ENCODE measurements at places on chromosomes 7 and 10.

DNA sequence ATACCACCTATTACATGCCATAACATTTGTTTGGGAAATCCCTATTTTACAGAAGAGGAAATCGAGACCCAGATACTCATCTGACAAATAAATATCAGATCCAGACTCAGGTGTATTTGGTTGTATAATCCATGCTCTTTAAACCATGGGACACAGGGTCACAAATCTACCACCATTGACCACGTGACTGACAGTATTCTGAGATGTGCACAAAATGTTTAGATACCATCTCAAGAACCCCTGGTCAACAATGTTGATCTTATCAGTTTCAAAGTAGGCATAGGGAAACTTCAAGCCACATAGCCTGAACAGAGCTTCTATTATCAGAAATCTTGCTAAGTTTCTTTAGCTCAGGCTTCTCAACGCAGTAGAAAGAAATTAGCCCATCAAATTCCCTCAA, 93.6 kb downstream of the ICA1 start:
- DNase-seq = no peak

- DNase-seq = no peak
These were observed 45.5 kb downstream of the CTBP2 start for GRCh38 chr10:125114761-125115391.

- DNase-seq = no peak
These were observed 312.5 kb downstream of the SUGCT start for GRCh38 chr7:40447345-40447744.

DNA sequence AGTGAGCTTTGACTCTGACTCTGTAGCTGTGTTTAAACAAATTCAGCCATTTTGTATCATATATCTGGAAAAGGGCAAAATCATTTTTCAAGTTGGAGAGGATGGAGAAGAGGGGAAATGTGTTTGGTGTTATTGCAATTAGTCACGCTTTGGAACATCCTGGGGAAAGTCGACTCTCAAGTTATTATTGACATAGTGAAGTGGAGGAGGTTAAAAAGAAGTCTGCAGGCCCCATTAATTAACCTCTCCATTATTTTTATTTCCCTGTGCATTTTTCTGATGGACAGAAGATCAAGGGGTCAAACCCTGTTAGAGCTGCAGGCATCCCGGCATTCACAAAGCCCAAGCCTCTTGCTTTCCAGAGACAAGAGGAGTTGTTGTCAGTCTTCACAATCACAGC, 132.6 kb downstream of the TEX36 start:
- no peak for DNase-seq

DNA sequence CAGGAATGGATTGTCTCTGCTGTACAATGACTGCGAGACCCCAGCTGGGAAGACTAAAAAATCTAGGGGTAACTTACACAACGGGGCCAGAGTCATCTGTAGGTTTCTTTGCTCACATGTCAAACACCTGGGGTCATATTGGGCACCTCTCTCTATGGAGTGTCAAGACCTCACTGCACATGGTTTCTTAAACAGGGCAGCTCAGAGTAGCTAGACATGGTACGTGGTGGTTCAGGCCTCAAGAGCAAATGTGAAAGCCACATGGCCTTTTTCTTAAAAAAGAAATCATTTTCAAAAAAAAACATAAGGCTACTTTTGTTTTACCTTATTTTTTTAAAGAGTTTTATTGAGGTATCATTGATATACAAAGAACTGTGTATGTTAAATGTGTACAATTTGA, 162.2 kb upstream of the ITGB1 start:
- DNase-seq = no peak

DNA sequence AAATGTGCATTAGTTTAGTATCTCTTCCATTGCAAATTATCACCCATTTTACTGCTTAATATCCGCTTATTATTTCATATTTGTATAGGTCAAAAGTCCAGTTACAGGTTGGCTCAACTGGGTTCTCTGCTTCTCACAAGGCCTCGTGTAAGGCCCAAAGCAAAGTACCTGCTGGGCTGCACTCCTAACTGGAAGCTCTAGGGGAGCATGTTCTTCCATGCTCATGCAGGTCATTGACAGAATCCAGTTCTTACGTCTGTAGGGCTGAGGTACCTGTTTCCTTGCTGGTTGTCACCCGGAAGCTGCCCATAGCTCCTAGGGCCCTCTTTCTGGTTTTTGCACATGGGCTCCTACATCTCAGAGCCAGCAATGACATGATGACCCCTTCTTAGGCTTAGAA, 79.6 kb downstream of the RAPGEF5 start:
- DNase-seq = no peak

DNA sequence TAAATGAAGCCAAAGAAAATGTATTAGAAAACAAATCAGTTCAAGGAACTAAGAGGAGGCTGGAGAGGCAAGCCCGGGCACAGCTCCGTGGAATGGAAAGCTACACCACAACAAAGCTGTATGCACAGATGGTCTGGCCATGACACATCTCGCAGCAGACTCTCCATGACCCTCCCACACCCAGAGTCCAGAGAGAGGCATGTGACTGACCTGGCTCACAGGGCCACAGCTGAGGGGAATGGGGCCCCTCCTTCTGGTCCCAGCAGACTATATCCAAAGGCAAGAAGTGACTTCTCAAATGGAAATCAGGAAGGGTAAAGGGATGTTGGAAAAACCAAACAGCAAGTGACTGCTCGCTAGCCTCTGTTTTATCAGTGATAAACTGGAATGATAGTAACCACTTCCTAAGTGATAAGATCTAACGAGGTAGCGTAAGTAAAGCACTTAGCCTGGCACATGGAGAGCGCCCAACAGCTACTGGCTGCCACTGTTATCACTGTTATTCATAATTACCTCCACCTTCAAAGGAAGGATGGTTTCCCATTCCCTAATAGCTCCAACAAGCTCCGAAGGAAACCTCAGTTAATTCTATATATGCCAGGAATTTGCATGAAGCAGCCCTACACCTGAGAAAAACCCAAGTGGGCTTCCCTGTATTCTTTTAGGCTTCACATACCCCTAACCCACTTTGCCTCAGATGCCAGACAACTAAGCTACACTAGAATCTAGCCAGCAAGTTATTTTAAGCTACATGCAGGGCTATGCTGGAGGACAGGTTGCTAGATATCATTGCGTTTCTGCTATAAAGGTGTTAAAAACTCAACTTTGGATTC, 8.4 kb downstream of the OSBPL3 start:
- DNase-seq = no peak

- DNase-seq = no peak
These were observed 19.6 kb upstream of the CTTNBP2 start for GRCh38 chr7:117892821-117893220.

- DNase-seq = no peak
These were observed 24.6 kb upstream of the LIMK1 start for GRCh38 chr7:74059037-74059436.

DNA sequence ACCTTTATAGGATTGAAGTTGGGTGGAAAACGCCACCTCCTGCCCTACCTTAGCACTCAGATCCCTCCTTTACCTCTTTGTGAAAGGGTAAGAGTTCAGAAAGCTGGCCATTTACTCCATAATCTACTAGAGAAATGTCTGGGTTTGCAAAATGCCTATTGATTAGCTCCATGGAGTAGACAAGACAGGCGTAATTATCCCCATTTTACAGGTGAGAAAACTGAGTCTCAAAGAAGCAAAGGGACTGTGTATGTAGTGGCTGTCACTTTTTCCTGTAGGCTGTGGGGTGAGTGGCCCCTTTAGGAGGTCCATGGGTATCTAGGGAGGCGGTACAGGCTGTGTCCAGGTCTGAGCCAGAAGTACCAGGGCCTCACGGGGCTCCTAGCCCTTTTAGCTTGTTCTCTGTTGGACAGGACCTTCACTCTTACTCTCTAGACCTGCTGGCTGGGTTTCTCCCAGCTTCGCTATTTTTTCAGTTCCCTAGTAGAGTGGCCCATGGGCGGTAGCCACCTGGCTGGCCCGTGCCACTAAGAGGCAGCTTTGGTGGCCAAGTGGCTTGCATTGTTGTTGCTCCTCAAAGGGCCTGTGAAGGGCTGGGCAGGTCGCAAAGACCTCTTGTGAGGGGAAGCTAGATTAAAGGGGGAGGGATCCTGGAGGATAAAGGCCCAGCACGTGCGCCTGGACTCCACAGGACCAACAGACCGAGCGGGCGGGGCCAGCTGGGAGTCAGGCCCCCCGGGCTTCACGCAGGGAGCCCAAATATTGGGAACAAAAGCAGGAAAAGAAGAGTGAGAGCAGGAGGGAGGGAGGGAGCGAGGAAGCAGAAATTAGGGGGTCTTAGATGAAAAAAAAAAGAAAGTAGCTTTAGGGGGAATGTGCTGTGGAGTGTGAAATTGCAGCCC, 4.7 kb upstream of the PAX2 start:
- DNase-seq = no peak

DNA sequence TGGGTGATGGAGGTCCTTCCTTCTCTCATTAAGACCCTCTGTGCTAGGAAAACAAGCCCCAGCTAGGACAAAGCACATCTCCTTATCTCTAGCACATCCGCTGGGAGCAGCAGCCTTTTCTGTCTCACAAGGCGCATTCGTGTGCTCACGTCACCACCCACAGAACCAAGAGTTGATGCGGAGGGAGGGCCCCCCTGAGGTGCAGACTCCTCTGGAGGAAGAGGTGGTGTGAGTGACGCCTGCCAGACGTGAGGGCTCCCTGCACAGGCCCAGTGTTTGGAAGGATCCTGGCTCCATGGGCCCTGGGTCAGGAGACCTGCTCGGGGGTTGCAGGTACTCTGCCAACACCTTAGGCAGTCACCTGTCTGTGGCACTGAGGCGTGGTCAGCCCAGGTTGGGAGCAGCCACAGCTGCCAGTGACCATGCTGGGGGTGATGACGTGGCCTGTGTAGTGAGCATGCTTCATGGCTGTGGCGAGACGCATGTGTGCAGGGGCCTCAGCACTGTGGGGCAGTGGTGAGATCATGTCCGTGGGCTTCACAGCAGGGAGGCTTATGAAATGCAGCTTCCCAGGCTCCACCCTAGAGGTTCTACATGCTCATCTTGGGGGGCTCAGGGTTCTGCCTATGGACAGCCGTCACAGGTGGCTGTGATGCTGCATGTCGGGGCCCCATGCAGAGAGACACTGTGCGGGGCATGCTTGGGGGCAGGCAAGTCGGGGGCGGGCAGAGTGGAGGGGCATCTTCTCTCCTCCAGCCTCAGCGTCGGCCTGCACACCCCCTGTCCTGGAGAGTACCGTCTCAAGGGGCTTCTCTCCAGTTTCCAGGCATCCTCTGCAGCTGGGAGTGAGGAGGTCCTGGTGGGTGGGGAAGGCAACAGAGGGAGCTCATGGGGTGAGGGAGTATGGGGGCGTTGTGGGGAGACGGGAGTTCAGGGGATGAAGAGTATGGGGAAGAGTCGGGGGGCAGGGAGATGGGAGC, 56.2 kb upstream of the DPYSL4 start:
- DNase-seq = no peak

GRCh38 chr7:116356333-116356965, 143.1 kb upstream of the CAV2 start:
- DNase-seq = no peak

- DNase-seq = no peak
These were observed 24.1 kb downstream of the AGAP3 start for GRCh38 chr7:151110236-151110940.

- no peak for DNase-seq
These were observed at the start of gene CALML3 for GRCh38 chr10:5524641-5525560. Gene CALML3, plus strand, starts transcription at chr10:5524961. Its CDS starts 125 bp downstream, at chr10:5525086.

DNA sequence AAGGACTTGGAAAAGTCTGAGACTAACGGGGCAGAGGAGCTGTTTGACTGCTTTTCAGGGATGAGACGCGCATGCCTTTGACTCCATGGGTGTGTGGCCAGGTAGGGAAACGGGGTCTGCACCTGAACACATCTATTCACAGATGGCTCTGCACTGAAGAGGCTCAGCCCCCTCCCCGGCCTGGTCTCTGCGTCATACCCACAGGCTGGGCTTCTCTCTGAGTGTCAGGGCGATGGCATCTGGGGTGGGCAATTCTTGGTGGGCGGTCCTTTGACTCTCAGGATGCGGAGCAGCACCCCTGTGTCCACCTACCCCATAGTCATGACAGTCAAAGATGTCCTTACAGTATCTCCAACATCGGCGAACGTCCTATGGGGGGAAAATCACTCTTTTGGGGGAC, 23.0 kb downstream of the PFKP start:
- DNase-seq = no peak

DNA sequence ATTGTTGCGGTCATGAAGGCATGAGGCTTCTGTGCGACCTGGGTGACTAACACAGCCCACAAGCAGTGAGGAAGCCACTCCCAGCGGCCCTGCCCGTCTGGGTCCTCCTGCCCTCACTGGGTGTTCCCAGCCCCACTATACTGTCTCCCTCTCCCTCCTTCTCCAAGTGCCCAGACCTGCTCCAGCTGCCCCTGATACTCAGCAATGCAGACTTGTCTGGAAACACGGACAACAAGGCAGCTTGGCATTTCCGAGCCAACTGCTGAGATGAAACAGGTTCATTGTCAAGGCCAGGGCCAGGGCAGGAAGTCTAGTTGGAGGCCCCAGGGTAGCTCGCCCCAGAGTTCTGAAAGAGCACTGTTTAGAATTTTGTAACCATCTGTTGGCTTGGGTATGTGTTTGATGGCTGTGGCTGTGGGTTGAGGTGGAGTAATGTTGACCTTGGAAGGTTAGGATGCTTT, 95.7 kb downstream of the RBM20 start:
- no peak for DNase-seq
